ENCODE measurements at places on chromosomes 1 and 21. TPM values are rescaled to one million over a fixed set of nuclear protein-coding genes. Genes with fewer than 3 reads are reported as not detected.

- peak overlapping the region; percentile 81 for H3K27ac ChIP-seq
- H3K27me3 ChIP-seq = no peaks in the 10 kb centered on the region
- H3K4me1 ChIP-seq = peaks cover 84% of the 10 kb centered on the region
- no peak overlapping the region for H3K4me3 ChIP-seq
- DNase-seq = no peak
Measured at GRCh38 chr1:59125154-59125553, 171.7 kb upstream of the FGGY start.

- peaks cover 32% of the 10 kb centered on the region for H3K4me1 ChIP-seq
- no peaks in the 10 kb centered on the region for H3K27me3 ChIP-seq
- peak; percentile 98 for DNase-seq
- peak overlapping the region; percentile 76 for H3K4me3 ChIP-seq
- H3K27ac ChIP-seq = peak overlapping the region; percentile 87
Measured at GRCh38 chr1:84603941-84604830, 29.9 kb upstream of the CTBS start.

RGS8 gene
- polyA plus RNA-seq = not detected

GRCh38 chr1:186980400-186980799 lies 151.7 kb downstream of the PLA2G4A start:
- H3K27ac ChIP-seq = no peak overlapping the region
- no peaks in the 10 kb centered on the region for H3K36me3 ChIP-seq
- no peaks in the 10 kb centered on the region for H3K27me3 ChIP-seq
- DNase-seq = no peak
- H3K4me3 ChIP-seq = no peak overlapping the region

GJA9 gene
- not detected for polyA plus RNA-seq

KCNK1 gene
- 4.2 TPM for polyA plus RNA-seq

DNA sequence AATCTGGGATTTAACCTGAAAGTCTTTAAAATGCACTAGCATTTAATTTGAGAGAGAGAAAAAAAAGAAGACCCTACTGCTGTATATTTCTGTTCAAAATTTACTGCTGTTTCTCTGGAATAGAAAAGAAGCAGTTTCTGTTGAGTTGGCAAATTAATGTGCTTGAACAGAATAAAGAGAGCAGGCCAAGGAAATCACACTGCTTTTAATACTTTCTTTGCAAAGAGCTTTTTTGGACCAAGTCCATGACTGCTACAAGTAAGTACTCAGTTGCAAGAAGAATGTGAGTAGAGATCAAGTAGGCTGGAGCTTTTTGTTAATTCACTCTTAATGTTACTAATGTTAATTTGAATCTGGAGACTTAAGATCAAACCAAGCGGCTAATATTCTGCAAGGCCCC lies 336.2 kb upstream of the SGIP1 start:
- H3K4me1 ChIP-seq = no peaks in the 10 kb centered on the region
- H3K27me3 ChIP-seq = no peaks in the 10 kb centered on the region
- no peak overlapping the region for H3K4me3 ChIP-seq
- no peak for DNase-seq
- H3K36me3 ChIP-seq = no peaks in the 10 kb centered on the region
